A549 treated with Hydrocortisone at 1 μM for 4 hours (cell line): ENCODE measurements at places on chromosomes 3 and 15. TPM values are rescaled to one million over a fixed set of nuclear protein-coding genes. Genes with fewer than 3 reads are reported as not detected.

ADGRG7 gene
- not detected in 5 replicates for total RNA-seq

TBC1D23 gene
- total RNA-seq: 11.0 to 15.0 TPM (median 12.9 TPM) in 5 replicates

USP13 gene
- 8.2 to 12.7 TPM (median 10.5 TPM) in 5 replicates for total RNA-seq

SELENOK gene
- total RNA-seq: 18.9 to 22.8 TPM (median 21.9 TPM) in 5 replicates

NT5DC2 gene
- 86.6 to 102 TPM (median 96.8 TPM) in 5 replicates for total RNA-seq

HHATL gene
- not detected in 5 replicates for total RNA-seq

SLC28A1 gene
- total RNA-seq: 0.03 to 0.06 TPM in 2 of 5 replicates, not detected in the others

OR4F15 gene
- total RNA-seq: not detected in 5 replicates

LRRC34 gene
- total RNA-seq: not detected in 5 replicates

ONECUT1 gene
- total RNA-seq: 0.11 to 0.36 TPM (median 0.26 TPM) in 5 replicates

CFAP100 gene
- total RNA-seq: not detected in 5 replicates

SNRPN gene
- 96.2 to 102 TPM (median 97.9 TPM) in 5 replicates for total RNA-seq

NTRK3 gene
- 18.0 to 25.1 TPM (median 22.2 TPM) in 5 replicates for total RNA-seq

ZNF662 gene
- not detected in 5 replicates for total RNA-seq
